NCI-H1436 treated with DMSO at 0.1 percent for 48 hours (cell line): ENCODE measurements at places on chromosomes 11 and 22.

- DNase-seq: no peak
Observed at GRCh38 chr11:133742353-133742752, 103.0 kb downstream of the SPATA19 start.

GRCh38 chr22:29673361-29674066 is 46.3 kb upstream of the CABP7 start:
- no peak for DNase-seq

DNA sequence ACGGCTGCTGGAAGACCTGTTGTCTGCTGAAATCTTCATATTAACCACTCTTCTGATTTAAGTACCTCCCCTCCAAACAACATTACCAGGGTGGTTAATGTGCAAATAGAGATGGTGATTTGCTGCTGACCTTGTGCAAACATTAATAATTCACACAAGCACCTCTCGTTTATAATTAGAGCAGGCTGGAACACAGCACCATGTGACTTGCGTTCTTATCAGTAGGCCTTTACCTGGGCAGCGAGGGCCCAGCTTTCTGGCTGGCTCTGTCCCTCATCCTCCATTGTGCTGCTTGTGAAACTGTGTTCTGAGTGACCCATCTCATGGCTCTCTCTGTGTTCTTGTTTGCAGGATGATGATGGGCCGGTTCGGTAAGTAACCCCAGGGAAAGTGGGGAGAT is 41.0 kb upstream of the PARVG start:
- no peak for DNase-seq

DNA sequence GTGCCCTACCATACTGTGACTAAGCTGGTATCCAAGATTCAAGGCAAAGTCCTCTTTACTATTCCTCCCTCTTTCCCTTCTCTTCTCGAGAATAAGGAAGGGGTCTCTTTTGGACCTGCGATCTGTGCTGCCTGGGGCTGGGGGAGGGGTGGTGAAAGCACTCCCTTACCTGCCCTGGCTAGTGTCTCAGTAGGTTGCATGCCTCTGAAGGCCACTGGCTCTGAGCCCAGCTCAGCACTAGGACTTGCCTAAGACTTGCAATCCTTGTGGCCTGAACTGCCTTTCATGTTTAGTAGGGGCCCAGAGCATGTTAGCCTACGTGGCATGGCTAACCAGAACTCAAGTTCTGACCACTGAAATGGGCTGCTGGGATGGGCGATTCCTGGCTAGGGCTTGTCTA is 13.0 kb upstream of the REXO2 start:
- DNase-seq: no peak

- no peak for DNase-seq
Observed at GRCh38 chr22:23203452-23204124, 23.3 kb downstream of the BCR start.

GRCh38 chr22:48576333-48577013 is 1251.2 kb downstream of the BRD1 start:
- no peak for DNase-seq

GRCh38 chr11:23632293-23632692 is 772.0 kb upstream of the CCDC179 start:
- DNase-seq: no peak

GRCh38 chr22:24093855-24094254 is 82.8 kb downstream of the CABIN1 start:
- DNase-seq: no peak

DNA sequence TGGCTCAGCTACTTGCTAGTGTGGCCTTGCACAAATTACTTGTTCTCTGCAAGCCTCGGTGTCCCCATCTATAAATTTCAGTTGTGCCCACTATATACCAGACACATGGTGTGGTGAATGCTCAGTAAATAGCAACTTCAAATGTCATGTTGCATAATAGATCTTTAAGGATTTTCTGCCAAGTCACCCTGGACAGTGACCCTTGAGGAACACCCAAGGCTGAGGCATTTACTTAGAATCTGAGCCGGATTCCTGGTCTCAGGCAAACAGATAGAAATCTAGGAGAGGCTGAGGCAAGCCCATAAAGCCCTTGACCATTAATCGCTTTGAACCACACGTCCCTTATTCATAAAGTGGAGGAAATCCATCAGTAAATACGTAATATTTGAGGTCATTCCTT is 9.7 kb downstream of the TEAD1 start:
- no peak for DNase-seq

DNA sequence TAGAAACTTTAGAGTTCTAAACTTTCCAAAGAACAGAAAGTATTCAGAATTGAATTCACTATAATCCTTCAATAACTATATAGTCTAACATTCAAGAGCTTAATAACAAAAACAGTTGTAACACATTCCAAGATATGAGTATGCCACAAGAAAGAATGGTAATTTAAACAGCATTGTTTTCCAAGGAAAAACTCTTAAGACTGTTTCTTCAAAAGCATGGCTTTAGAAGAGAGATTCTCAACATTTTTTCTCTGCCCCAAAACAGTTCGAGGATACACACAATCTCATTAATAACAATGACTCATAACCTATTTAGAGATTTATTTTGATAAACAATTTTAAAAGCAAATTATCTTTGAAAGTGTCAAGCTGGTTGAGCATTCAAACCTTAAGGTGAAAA is 16.7 kb upstream of the ARHGAP32 start:
- DNase-seq: no peak

DNA sequence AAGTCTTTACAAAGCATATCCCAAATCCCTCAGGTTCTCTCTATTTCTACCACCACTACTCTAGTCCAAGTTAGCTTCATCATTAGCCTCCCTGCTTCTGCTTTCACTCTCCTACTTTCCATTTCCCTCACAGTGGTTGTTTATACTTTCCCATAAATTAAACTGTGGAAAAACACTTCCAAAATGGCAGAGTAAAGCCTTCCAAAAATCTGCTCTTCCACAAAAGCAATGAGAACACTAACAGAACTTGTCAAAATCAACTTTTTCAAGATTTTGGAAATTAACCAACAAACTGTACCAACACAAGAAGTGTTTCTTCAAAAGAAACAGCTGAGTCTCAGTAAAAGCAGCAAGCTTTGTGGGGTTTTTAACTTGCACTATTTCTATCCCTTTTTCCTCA is 71.8 kb downstream of the TTC28 start:
- no peak for DNase-seq

DNA sequence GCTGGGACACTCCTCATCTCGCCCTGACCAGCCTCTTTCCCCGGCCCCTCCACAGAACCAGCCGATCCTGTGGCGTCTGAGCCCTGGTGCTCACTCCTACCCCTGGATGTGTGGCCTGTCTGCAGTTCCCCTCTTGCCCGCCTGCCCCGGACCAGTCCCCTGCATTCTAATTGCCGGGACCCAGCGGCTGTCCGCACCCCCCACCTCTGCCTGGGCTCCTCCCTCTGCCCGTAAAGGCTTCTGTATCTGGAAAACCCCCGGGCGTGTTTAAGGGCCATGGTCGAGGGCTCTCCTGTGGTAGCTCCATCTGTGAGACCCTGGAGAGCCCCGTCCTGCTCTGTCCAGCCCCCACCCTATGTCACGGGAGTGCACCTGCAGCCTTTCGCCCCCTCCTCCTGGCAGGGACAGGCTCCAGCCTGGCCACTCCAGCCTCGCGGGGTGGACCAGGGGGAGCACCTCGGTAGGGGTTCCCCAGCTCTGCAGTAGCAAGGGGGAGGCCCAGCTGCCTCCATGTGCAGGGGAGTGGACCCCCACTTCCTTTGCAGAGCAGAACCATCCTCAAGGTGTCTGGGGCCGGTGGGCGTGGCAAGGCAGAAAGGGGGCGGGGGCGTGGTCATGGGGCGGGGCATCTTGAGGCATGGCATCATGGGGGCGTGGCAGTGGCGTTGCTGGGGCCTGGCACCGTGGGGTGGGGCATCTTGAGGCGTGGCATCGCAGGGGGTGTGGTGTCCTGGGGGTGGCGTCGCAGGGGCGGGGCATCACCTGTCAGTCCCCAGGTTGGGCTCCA is 430.4 kb downstream of the TBC1D22A start:
- no peak for DNase-seq

DNA sequence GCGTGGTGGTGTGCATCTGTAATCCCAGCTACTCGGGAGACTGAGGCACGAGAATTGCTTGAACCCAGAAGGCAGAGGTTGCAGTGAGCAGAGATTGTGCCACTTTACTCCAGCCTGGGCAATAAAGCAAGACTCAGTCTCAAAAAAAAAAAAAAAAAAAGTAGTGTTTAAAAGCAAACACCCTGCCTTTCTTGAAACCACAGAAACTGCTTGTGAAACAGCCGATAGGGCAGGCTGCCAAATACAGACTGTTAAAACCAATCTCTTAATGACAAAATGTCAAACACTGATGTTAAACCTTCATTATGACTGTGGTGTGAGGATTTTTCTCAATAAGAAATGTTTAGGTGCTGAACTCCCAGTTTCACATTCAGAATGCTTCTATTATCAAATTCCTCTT is 27.3 kb downstream of the MARK2 start:
- no peak for DNase-seq

GRCh38 chr11:83249972-83250593 is 36.1 kb downstream of the CCDC90B start:
- no peak for DNase-seq

DNA sequence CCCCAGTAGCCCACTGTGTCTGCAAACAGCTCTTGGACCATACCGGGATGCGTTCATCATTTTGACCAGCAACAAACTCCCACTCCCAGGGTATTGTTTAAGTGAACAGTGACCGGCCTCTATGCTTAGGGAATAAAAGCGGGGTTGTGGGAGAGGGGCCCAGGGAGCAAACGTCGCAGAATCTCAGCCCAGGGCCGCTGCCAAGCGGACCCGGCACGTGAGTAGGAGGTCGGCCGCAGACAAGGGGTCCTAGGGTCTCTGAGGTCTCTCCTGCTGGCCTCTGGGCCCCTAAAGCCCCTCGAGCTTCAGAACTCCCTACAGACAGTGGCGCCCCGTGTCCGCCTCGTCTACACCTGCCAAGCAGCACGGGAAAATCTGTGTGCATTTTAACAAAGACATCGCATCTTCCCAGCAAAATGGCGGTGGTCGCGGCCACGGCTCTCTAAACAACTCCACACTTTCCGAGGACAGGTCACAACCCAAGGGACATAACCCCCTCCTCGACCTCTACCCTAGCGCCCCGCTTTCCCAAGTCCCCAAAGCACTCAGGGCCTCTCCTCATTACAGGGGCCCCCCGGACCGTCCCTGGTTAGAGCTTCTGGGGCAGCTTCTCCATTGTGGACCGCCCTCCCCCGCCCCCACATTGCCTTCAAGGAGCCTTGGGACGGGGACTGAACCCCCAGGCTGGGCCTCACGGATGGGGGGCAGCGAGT is 3.9 kb upstream of the GCAT start:
- no peak for DNase-seq

- DNase-seq: no peak
Observed at GRCh38 chr11:112962579-112963367, 1.6 kb downstream of the NCAM1 start.

DNA sequence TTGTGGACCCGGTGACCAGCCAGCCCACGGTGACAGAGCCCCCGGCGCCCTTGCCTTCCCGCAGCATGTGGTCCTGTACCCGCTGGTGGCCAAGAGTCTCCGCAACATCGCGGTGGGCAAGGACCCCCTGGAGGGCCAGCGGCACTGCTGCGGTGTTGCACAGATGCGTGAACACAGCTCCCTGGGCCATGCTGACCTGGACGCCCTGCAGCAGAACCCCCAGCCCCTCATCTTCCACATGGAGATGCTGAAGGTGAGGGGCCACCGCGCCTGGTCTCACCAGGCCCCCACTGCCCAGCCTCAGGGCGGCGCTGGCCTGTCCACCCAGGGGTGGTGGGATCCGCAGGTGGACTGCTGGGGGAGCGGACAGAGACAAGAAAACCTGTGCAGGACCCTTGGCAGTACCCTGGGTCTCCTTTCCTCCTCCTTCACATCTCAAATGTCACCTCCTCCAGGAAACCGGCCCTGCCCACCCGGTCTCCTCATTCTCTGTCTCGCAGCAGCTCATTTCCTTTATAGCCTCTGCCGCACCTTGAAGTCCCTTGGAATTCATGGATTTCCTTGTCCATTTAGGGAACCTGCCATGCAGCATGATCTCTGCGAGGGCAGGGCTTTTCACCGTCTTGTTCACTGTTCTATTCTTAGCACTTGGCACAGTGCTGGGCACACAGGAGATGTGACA is 6.5 kb downstream of the AIP start:
- DNase-seq: no peak

- no peak for DNase-seq
Observed at GRCh38 chr11:102448869-102449224, 3.7 kb downstream of the TMEM123 start.

DNA sequence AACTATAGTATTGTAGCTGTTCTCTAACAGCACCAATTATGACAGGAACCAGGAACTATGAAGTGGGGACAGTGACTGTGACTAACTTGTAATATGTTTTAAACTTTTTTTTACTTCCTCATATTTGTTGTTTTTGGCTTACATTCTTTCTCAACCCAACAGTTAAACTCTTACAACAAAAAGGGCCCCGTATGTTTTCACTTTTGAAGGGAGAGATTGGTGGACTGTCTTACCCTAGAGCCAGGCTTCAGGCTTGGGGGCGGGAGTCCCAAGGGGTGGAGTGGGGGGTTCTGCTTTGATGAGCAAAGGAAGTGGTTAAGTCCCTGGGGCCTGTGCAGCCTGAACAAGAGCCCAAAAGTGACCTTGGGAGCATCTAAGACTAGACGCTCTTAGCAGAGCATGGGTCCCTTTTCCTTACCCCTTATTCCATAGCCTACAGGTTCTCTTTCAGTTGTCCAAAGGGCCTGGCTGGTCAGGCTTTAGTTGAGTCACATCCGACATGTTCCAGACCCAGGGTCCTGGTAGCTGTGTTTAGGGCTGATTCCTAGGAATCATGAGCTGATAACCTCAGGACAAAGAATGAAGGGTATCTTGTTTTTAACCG is 38.8 kb downstream of the STIM1 start:
- DNase-seq: no peak

GRCh38 chr11:74504100-74504691 is 10.7 kb upstream of the LIPT2 start:
- no peak for DNase-seq

DNA sequence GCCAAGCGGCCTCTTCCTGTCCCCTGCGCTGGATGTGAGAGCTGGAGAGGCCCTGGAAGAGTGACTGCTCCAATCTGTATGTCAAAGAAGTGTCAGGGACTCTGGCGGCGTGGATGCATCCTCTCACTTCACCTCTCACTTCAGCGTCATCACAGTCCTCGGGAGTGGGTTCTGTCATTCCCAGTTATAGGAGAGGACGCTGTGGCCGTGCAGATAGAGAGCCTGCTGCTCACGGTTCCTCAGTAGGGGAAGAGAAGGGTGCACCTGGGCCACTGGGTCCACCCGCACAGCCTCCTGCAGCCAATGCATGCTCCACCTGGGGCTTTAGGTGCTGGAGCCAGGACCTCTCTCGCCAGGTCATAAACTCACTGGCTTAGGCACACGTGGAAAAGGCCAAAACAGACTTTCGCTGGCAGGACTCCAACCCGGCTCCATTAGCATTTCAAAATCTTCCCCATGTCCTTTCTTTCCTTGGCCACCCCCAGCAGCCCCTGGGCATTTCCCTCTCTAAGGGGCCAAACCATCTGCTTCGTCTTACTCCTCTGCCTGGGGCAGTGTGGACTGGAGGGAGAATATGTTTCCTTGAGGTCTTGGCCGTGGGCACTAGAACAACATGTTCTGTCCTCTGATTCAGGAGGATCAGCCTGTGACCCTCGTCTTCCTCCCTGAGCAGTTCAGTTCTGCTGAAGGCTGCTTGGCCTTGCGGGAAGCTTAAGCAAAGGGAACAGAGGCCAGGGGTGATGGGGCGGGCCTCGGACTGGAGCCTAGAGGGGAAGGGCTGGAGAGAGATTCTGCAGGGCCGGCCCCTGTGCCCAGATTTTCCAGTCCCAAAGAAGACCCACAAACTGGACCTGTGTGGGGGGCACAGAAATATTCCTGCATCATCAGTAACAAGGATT is 57.8 kb downstream of the ST14 start:
- no peak for DNase-seq

GRCh38 chr11:10414659-10415058 is 40.4 kb upstream of the AMPD3 start:
- DNase-seq: no peak

- DNase-seq: no peak
Observed at GRCh38 chr11:86703987-86704386, 31.6 kb upstream of the ME3 start.
